ENCODE measurements at places on chromosomes 1 and 21.

GRCh38 chr21:36028127-36029069 lies 31.9 kb downstream of the SETD4 start:
- DNase-seq: peak; percentile 77

- DNase-seq: no peak
Measured at GRCh38 chr1:36143424-36143823, 5.9 kb downstream of the TRAPPC3 start.

GRCh38 chr1:190957565-190957964 lies 479.9 kb upstream of the BRINP3 start:
- DNase-seq: no peak

DNA sequence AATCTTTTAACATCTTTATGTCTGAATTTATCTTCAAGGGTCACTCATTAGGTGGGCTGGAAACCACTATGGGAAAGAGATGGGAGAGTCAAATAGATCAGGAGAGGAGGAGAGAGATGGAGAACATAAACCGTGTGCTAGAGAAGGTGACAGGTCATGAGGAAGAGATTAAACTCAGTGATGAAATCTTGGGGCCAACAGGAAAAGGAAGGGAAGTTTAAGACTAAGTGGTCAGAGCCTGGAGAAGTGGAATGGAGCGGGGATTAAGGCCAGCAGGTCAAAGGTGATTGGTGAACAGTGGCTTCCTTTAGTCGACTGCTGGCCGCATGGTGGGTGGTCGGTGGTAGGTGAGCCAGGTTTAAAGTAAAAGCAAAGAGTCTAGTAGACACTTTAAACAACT lies 169.3 kb upstream of the IVNS1ABP start:
- no peak for DNase-seq

DNA sequence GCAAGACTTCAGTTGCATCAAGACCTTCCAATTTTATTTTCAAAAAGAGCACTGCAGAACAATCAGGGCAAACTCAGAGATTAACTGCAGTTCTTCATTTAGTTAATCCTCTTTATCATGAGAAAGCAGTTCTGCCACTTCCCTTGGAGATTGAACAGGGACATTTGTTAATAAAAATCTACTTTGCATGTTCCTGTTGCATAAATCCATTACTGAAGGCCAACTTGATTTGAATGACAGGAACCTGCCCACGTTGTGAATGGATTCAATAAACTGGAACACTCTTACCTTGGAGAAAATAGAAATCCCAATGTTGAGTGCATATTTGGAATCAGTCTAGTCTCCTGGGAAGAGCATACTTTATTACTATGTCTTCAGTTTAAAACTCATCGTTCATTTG lies 19.6 kb upstream of the PLD5 start:
- no peak for DNase-seq

DNA sequence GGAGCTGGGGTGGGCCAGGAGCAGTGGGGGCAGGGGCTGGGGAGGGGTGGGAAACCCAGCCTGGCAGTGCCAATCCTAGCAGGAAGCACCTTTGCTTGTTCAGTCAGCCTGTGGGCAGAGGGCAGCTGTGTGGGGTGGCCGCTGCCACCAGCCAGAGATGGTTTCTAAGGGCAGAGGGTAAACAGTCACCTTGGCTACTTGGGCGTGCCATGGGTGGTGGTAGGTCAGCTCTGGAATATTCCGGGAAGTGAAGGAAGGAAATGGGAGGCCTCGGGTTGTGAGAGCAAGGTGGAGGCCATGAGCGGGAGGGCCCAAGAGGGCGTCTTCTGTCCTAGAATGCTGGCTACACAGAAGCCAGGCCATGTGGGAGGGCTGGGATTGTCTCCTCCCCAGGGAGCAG lies 20.7 kb upstream of the WNT4 start:
- DNase-seq: no peak

DNA sequence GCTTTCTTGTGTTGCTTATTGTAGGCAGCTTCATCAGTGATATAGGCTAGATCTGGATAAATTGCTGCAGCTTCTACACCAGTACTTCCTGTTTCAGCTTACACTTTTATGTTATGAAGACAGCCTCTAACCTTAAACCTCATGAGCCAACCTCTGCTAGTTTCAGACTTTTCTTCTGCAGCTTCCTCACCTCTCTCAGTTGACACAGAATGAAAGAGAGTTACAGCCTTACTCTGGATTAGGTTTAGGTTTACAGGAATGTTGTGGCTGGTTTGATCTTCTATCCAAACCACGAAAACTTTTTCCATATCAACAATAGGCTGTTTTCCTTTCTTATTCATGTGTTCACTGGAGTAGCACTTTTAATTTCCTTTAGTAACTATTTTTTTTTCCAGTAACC lies 76.9 kb upstream of the RNPC3 start:
- DNase-seq: no peak

- DNase-seq: peak; percentile 80
Measured at GRCh38 chr1:116754198-116754977, at the start of gene CD2. Gene CD2 (plus strand): TSS chr1:116754430. CDS start chr1:116754493, 63 bp downstream.

GRCh38 chr1:214285610-214286440 lies 4.9 kb downstream of the SMYD2 start:
- DNase-seq: no peak

- no peak for DNase-seq
Measured at GRCh38 chr1:26932531-26932930, 11.0 kb downstream of the NUDC start.

GRCh38 chr1:162487241-162487640 lies 10.4 kb upstream of the UHMK1 start:
- no peak for DNase-seq

DNA sequence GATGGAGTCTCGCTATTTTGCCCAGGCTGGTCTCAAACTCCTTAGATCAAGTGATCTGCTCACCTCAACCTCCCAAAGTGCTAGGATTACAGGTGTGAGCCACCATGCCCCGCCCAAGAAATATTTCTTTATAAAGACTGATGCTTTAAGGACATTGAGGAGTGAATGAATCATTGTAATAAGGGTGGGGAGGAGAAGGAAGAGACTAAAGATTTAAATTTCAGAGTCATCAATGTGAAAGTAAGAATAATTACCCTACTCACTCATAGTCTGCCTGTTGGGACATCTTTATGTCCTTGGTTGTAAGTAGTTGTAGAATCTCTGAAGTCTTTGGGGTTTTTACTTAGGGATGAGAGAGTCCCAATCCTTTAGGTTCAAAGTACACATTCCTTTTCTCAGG lies 7.3 kb downstream of the KDM1A start:
- no peak for DNase-seq

GRCh38 chr1:32353431-32353830 lies 8.9 kb downstream of the FAM229A start:
- DNase-seq: no peak

DNA sequence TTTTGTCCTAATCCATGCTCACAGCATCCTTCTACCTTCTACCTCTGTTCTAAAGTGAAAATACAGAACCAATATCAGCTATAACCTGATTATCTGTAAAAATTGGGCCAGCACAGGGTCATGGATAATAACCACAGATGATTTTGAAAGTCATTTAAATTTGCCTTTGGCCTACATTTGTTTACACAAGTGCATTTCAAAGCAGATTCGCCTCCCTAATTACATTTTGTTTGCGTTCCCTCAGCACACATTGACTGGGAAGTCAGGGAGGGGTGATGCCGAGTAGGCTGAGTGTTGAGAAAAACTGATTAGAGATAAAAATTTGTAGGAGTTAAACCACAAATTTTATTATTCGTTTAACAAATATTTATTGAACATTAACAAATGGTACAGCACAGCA lies 19.2 kb upstream of the RGS8 start:
- no peak for DNase-seq

DNA sequence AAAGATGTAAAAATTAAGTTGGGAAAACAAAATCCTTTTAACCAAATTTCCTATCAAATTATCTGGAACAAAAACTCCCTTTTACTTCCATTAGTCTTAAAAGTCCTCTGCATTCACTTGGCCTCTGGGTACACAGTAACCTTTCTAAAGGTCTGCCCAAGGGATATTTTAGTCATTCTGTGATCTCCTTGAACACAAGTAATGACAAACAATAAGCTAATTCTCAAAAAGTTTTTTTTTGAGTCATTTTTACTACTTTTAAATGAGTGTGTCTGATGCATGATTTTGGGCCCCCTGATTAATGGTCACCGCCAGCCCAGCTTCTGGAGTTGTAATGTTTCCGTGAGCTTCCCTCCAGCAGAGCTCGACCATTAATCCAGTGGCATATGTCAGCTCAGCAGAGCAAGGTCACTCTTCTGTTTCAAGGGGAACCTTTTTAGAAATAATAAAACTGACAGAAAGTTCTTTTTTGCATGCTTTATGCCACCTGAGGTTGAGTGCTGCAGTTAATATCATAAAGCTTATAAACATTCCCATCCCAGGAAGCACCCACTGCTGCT lies 14.3 kb downstream of the SAMSN1 start:
- DNase-seq: no peak

- no peak for DNase-seq
Measured at GRCh38 chr21:42357307-42357706, 6.5 kb upstream of the TFF2 start.

GRCh38 chr1:3016641-3017439 lies 4.4 kb upstream of the ACTRT2 start:
- DNase-seq: no peak
